ENCODE measurements at places on chromosomes 5 and 9. TPM values are rescaled to one million over a fixed set of nuclear protein-coding genes. Genes with fewer than 3 reads are reported as not detected.
A peak's percentile ranks its signal among the peaks of the same experiment; 100 is the strongest.

GRCh38 chr9:23145467-23145866 lies 680.6 kb downstream of the ELAVL2 start:
- no peaks in the 10 kb centered on the region for H3K4me1 ChIP-seq
- no peaks in the 10 kb centered on the region for H3K27me3 ChIP-seq
- H3K27ac ChIP-seq = no peak overlapping the region
- no peaks in the 10 kb centered on the region for H3K36me3 ChIP-seq

- no peaks in the 10 kb centered on the region for H3K36me3 ChIP-seq
- peak overlapping the region; percentile 88 for H3K27ac ChIP-seq
- H3K27me3 ChIP-seq = no peaks in the 10 kb centered on the region
- H3K4me3 ChIP-seq = peak overlapping the region; percentile 90
- DNase-seq = peak; percentile 27
Observed at GRCh38 chr5:142107736-142108431, 695 bp upstream of the NDFIP1 start.

GRCh38 chr5:84869675-84870074 lies 485.0 kb upstream of the EDIL3 start:
- H3K4me3 ChIP-seq = no peak overlapping the region
- no peaks in the 10 kb centered on the region for H3K27me3 ChIP-seq
- no peaks in the 10 kb centered on the region for H3K4me1 ChIP-seq
- H3K36me3 ChIP-seq = no peaks in the 10 kb centered on the region
- no peak overlapping the region for H3K27ac ChIP-seq

GRCh38 chr5:167934551-167934971 lies 356.9 kb upstream of the WWC1 start:
- H3K27ac ChIP-seq = peak overlapping the region; percentile 79
- H3K4me1 ChIP-seq = peaks cover 5% of the 10 kb centered on the region
- DNase-seq = no peak
- peak overlapping the region; percentile 44 for H3K4me3 ChIP-seq
- H3K36me3 ChIP-seq = no peaks in the 10 kb centered on the region

GRCh38 chr9:114790521-114790920 lies 15.3 kb downstream of the TNFSF15 start:
- H3K27me3 ChIP-seq = peaks cover 2% of the 10 kb centered on the region
- no peak overlapping the region for H3K27ac ChIP-seq
- H3K4me1 ChIP-seq = no peaks in the 10 kb centered on the region
- H3K4me3 ChIP-seq = no peak overlapping the region
- no peaks in the 10 kb centered on the region for H3K36me3 ChIP-seq

- H3K27me3 ChIP-seq = no peaks in the 10 kb centered on the region
- H3K36me3 ChIP-seq = no peaks in the 10 kb centered on the region
- no peaks in the 10 kb centered on the region for H3K4me1 ChIP-seq
- H3K27ac ChIP-seq = no peak overlapping the region
Observed at GRCh38 chr5:175796536-175797499, 74.6 kb upstream of the CPLX2 start.

DNA sequence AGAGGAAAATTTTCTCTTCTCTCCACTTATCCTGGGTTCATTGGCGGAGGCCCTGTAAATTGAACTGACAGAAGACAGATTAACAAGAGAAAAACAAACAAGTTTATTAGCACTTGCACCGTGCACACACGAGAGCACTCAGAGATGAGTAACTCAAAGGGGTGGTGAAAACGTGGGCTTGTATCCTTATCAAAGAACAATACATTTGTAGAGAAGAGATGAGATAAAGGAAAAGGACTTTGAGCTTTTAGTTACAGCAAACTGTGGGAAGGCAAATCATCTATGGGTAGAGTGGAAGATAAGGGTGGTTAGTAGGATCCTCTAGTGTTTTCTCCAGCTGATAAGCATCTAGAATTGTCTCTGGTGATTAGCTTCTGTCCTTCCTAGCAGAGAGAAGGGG lies 44.4 kb upstream of the ROR2 start:
- H3K4me3 ChIP-seq = no peak overlapping the region
- H3K27me3 ChIP-seq = peaks cover 49% of the 10 kb centered on the region
- H3K27ac ChIP-seq = no peak overlapping the region
- no peaks in the 10 kb centered on the region for H3K36me3 ChIP-seq
- peaks cover 4% of the 10 kb centered on the region for H3K4me1 ChIP-seq

DNA sequence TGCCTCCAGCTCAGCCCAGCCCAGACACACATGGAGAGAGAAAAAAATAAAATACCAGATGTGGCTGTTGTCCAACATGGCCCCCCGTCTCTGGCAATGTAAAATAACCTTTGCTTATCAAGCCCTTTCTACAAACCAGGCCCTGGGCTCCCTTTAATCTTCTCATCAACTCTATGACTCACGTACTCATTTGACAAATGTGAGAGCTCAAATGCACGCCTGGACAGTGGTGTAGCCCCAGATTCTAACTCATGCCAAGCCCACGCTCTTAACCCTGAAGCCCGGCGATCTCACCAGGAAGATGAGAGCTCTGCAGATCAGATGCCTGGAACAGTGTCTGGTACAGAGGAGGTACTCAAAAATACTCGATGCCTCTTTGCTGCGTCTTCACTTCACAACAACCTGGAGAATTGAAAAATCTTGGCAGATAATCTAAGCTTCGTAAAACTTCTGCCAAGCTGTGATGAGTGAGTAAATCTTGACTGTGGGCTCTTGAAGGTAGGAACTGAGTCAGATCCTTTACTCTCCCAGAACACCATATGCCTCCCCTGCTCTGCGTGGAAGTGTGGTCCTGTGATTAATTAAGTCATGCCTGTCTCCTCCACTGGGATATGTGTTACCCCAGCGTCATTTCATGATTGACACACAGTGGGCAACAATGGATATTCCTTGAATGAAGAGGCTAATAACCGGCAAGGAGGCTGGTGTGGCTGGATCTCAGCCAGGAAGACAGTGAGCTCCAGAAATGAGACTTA lies 102.0 kb upstream of the FSTL4 start:
- H3K36me3 ChIP-seq = no peaks in the 10 kb centered on the region
- no peaks in the 10 kb centered on the region for H3K4me1 ChIP-seq
- no peak overlapping the region for H3K27ac ChIP-seq
- H3K27me3 ChIP-seq = no peaks in the 10 kb centered on the region

GRCh38 chr5:133644000-133644865 lies 31.9 kb upstream of the FSTL4 start:
- H3K27me3 ChIP-seq = peaks cover 5% of the 10 kb centered on the region
- no peaks in the 10 kb centered on the region for H3K4me1 ChIP-seq
- H3K36me3 ChIP-seq = no peaks in the 10 kb centered on the region
- no peak for DNase-seq
- H3K4me3 ChIP-seq = no peak overlapping the region
- no peak overlapping the region for H3K27ac ChIP-seq

DNA sequence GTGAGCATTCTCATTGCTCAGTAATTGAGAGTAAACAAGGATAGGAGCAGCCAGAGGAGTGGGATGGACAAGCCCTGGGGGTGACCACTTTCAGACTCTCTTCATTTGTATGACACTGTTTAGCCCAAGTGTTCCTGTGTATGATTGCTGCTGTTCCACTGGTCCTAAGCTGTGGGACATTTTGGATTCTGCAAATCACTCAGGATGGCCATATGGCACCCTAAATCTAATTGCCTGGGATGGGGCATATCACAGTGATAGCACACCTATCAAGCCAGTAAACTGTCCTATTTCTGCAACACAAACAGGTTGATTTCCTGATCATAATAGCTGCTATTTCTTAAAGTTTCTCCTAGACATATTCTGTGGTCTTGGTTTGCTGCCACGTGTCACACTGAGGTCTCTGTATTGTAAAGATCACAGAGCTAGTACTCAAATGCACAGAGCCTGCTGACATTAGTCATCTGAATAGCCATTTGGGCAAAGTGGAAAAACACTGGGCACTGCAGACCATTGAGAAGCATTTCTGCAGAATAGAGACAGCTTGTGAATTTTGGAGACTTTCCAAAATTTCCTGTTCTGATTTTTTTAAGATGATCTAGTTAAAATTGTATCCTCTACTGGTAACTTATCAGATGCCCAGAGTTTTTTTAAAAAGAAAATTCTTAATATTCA lies 320.2 kb downstream of the RFX3 start:
- no peaks in the 10 kb centered on the region for H3K36me3 ChIP-seq
- DNase-seq = no peak
- peaks cover 5% of the 10 kb centered on the region for H3K27me3 ChIP-seq
- no peak overlapping the region for H3K4me3 ChIP-seq

DNA sequence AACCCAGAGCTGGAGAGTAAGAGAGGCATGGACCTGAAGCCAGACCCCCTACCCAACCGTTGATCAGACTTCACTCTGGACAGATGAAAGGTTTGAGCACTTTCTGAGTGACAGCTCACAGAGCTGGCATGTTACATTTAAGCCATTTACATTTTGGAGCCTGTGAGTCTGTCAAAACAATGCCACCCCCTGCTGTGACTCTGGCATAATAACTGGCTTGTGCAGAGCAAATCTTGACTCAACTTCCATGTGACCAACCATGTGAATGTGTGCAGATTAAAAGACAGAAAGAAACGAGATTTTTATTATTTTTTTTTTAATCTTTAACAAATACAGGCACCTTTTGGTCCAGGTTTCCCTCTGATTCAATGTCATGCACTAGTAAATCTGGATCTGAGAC lies 48.5 kb downstream of the MFAP3 start:
- H3K4me3 ChIP-seq = no peak overlapping the region
- DNase-seq = no peak
- no peaks in the 10 kb centered on the region for H3K27me3 ChIP-seq
- H3K36me3 ChIP-seq = no peaks in the 10 kb centered on the region
- H3K27ac ChIP-seq = no peak overlapping the region

DNA sequence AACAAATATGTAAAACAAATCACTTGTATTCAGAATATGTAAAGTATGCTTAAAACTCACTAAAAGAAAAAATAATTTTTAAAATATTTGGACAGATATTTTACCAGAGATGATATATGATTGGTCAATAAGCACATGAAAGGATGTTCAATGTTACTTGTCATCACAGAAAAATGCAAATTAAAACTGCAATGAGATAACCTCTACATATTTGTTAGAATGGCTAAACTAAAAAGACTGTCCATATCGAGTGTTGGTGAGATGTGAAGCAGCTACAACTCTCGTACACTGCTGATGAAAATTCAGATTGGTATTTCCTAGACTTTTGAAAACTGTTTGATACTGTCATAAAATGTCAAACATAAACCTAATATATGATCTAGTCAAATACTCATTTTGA lies 685.1 kb downstream of the DTWD2 start:
- no peaks in the 10 kb centered on the region for H3K27me3 ChIP-seq
- DNase-seq = no peak

GRCh38 chr9:31412081-31412480 lies 972.4 kb upstream of the ACO1 start:
- H3K27me3 ChIP-seq = no peaks in the 10 kb centered on the region
- H3K4me3 ChIP-seq = no peak overlapping the region
- H3K27ac ChIP-seq = no peak overlapping the region
- H3K36me3 ChIP-seq = no peaks in the 10 kb centered on the region
- H3K4me1 ChIP-seq = no peaks in the 10 kb centered on the region
- no peak for DNase-seq

DNA sequence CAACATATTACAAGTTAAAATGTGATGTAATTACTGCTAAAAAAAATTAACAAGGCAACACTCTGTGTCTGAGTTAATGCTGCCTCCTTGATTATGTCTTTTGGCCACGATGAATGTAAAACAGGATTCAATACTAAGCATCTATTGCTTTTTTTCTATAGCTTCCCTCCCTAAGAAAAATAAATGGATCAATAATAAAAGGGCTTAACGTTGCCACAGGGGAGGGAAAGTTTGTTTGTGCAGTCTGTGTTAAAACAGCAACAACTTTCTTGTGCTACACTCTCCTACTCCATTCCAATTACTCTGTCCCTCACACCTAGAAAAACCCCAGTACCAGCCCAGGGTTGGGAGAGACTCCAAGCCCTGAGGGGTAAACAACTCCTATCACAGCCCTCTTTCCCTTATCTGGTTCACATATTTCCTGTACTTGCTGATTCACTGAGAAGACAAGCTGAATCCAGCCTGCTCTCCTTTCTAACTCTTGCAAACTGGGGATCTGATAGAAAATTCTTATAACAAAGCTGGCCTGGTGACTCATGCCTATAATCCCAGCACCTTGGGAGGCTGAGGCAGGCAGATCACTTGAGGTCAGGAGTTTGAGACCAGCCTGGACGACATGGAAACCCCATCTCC lies 44.8 kb downstream of the PTPN3 start:
- peaks cover 7% of the 10 kb centered on the region for H3K4me1 ChIP-seq
- no peaks in the 10 kb centered on the region for H3K36me3 ChIP-seq
- no peak overlapping the region for H3K4me3 ChIP-seq
- DNase-seq = peak; percentile 26
- H3K27me3 ChIP-seq = no peaks in the 10 kb centered on the region
- peak overlapping the region; percentile 49 for H3K27ac ChIP-seq

DNA sequence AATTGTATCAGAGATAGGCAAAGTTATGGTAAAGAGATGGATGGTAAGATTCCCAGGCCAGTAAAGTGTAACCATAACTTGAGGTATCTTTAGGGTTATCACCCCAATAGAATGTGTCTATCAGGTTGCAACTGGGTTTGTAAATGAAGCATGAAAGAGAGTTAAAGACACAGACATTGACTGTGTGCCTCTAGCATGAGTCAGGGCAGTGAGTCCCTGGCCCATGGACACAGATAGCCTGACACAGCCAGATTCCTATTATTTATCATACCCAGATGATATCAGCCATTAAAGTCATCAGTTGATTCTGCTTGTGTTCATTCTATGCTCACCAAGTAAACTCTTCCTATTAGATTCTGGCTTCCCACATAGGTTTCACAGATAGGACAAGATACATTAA lies 33.5 kb upstream of the SNAPC3 start:
- no peak overlapping the region for H3K4me3 ChIP-seq
- no peaks in the 10 kb centered on the region for H3K27me3 ChIP-seq
- no peak overlapping the region for H3K27ac ChIP-seq
- H3K36me3 ChIP-seq = no peaks in the 10 kb centered on the region

The ST8SIA4 gene
- 1.4 TPM for total RNA-seq

The C9orf57 gene
- total RNA-seq = not detected

The ACSL6 gene
- not detected for total RNA-seq

The PRUNE2 gene
- total RNA-seq = 80.0 TPM

All from osteoblast (primary cell).